ENCODE measurements at places on chromosomes 2 and 18. TPM values are rescaled to one million over a fixed set of nuclear protein-coding genes. Genes with fewer than 3 reads are reported as not detected.

GRCh38 chr2:153043385-153043784 lies 325.0 kb downstream of the ARL6IP6 start:
- H3K4me3 ChIP-seq, result no peak overlapping the region
- H3K27ac ChIP-seq, result no peak overlapping the region
- DNase-seq, result no peak
- no peaks in the 10 kb centered on the region for H3K36me3 ChIP-seq

GRCh38 chr18:30920757-30921156 lies 121.8 kb downstream of the DSC3 start:
- H3K4me3 ChIP-seq, result no peak overlapping the region
- H3K36me3 ChIP-seq, result no peaks in the 10 kb centered on the region
- no peaks in the 10 kb centered on the region for H3K4me1 ChIP-seq
- no peaks in the 10 kb centered on the region for H3K27me3 ChIP-seq

DNA sequence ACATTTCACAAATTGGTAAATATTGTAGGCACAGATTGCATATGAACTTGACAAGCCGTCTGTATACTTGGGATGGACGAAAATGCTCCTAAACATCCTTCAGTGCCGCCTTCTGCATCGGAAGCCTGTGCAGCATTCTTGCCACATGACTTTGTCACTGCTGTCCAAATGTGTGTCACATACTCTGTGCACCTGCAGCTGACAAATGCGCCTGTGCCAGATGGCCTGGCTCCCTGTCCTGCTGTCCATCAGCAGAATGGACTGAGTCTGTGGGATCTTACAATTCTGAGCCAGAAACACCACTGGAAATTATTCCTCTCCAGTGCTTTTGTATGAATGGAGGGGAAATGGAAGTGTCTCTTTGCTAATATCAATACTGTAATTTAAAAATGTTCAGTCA lies 89.9 kb downstream of the DCDC2C start:
- no peaks in the 10 kb centered on the region for H3K36me3 ChIP-seq
- DNase-seq, result no peak
- no peak overlapping the region for H3K27ac ChIP-seq
- H3K27me3 ChIP-seq, result no peaks in the 10 kb centered on the region
- H3K4me1 ChIP-seq, result no peaks in the 10 kb centered on the region
- H3K4me3 ChIP-seq, result no peak overlapping the region

DNA sequence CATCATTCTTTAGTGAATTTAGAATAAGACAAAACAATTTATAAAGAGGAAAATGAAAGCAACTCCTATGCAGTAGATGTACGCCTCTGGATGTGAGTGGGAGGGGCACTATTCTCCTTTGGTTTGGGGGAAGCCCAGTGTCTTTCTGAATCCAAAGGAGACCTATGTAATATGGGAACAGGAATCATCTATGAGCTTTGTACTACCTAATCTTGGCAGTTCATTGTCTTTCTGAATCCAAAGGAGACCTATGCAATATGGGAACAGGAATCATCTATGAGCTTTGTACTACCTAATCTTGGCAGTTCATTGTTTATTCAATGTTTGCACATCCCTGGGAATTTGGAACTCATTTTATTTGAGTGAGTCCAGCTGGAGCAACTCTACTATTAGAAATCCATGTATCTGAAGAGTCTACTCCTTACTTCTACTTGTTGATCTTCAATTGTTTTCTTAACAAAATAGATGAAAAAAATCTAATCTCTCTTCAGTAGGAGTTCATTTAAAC lies 401.1 kb upstream of the LRATD1 start:
- DNase-seq, result no peak
- no peaks in the 10 kb centered on the region for H3K4me1 ChIP-seq
- no peaks in the 10 kb centered on the region for H3K36me3 ChIP-seq
- no peak overlapping the region for H3K27ac ChIP-seq
- no peak overlapping the region for H3K4me3 ChIP-seq

The MATN3 gene
- 1.3 TPM for total RNA-seq

Measured in thoracic aorta (tissue), 2 donors.